CD14-positive monocyte (primary cell): ENCODE measurements at places on chromosomes 2 and 18. TPM values are rescaled to one million over a fixed set of nuclear protein-coding genes. Genes with fewer than 3 reads are reported as not detected.

SULT1C4 gene
- not detected for polyA plus RNA-seq

NOSTRIN gene
- not detected for polyA plus RNA-seq

IKZF2 gene
- polyA plus RNA-seq = 0.10 TPM

ZNF892 gene
- 0.15 TPM for polyA plus RNA-seq

TUBB8B gene
- polyA plus RNA-seq = not detected in 2 replicates
